Mucosa of descending colon (tissue), 3 donors: ENCODE measurements at places on chromosomes 11 and 22. TPM values are rescaled to one million over a fixed set of nuclear protein-coding genes. Genes with fewer than 3 reads are reported as not detected.

- no peak for DNase-seq
Measured at GRCh38 chr22:39935612-39936011, 24.6 kb upstream of the TMA7B start.

- DNase-seq: no peak
Measured at GRCh38 chr11:44315947-44316658, 6.2 kb upstream of the ALX4 start.

Gene MYH9
- total RNA-seq: 501 TPM

Gene OR6A2
- total RNA-seq: 0.28 TPM

Gene LRRN4CL
- total RNA-seq: 5.6 TPM
